ENCODE measurements at places on chromosomes 4 and X.

GRCh38 chrX:40579900-40580536 is 752 bp upstream of the ATP6AP2 start:
- no peak for DNase-seq

- no peak for DNase-seq
These were observed 42.8 kb upstream of the CCSER1 start for GRCh38 chr4:90084277-90084966.

GRCh38 chr4:143939528-143939927 is 34.2 kb upstream of the GYPE start:
- DNase-seq, result no peak

DNA sequence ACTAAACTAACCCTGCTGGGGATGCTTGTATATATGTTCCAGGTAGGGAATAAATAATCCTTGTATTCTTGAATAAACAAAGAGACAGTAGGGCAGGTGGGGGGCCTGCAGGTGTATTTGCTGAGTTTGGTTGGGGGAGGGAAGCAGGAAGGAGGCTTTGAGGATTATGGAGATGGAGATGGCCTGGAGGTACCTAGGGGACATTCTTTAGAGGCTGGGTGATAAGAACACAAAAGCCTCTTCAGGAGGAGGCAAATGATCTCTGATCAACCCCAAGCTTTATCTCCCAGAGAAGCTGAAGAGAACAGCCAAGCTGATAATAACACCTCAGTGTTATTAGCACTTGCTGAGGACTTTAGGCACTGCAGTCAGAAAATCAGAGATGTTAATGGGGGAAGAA is 187.7 kb downstream of the MGST2 start:
- DNase-seq, result no peak

GRCh38 chrX:103817502-103817901 is 14.6 kb downstream of the RAB9B start:
- no peak for DNase-seq

- DNase-seq, result no peak
These were observed 3.2 kb upstream of the RIPPLY1 start for GRCh38 chrX:106906361-106906760.

DNA sequence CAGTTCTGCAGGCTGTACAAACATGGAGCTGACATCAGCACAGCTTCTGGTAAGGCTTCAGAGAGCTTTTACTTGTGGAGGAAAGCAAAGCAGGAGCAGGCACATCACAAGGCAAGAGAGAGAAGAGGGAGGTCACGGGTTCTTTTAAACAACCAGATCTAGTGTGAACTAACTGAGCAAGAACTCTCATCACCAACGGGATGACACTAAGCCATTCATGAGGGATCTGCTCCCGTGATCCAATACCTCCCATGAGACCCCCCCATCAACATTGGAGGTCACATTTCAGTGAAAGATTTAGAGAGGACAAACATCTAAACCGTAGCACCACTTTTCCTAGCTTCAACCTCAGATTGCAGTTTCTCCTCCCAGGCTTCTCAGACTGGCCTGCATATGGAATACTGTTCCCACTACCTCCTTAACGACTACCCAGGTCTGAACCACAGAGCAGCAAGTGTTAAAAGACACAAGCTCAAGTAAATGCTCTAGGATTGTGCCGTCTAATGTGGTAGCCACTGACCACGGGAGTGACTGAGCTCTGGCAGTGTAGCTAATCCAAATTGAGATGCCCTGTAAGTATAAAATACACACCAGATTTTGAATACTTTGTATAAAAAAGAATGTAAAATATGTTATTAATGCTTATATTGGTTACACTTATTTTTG is 192.7 kb downstream of the PTTG2 start:
- DNase-seq, result no peak

GRCh38 chrX:10008483-10009056 is 41.4 kb downstream of the CLDN34 start:
- DNase-seq, result no peak

DNA sequence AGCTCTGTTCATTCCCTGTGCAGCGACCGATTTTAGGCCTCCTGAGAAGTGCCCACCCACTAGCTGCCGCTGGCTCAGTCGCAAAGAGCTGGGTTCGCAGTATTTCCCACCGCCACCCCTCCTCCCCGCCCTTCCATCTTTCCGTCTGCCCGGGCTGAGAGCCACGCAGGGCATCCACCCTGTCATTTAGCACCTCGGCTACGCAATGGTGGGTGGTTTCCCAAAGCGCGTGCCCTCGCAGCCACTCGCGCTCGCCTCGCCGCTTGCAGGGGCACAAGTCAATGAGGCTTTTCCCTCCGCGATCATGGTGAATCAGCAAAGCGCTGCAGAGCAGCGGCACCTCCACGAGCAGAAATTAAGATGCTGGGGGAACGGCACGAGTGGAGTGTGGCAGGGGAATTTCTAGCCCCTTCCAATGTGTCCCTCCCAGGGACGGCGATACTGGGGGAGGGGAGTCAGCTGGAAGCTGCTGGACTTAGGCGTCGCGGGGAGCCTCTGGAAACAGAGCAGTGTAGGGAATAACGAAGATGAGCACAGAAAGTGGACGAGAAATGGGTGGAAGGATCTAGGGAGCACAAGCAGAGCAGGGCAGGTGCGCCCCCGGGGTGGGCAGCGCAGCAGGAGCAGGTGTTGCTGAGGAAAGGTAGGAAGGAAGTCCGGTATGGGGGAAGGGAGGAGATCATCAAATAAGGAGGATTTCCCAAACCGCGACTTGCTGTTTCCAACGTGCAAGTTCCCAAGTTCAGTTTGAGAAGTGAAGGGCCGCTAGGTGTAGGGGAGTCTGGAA is 2.4 kb upstream of the PTCHD1 start:
- peak; percentile 7 for DNase-seq

- no peak for DNase-seq
These were observed 241.1 kb downstream of the MAPK10 start for GRCh38 chr4:86118711-86119110.

DNA sequence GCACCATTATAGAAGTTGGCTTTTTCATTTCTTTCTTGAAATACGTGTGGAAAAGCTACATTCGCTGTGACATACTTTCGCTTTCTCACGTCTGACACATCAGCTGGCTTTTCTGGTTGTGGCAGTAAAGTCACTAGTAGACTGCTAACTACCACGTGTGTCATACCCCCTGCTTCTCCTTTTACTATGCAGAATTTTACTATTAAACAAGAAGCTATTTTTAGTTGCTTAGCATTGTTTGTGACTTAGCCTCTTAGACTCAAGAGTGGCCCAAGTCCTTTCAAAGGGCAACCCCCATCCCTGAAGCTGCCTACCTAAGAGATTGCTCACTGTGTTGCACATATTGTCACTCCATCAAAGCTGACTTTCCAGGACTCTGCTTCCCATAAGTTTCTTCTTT is 2.1 kb upstream of the IL2 start:
- DNase-seq, result no peak

DNA sequence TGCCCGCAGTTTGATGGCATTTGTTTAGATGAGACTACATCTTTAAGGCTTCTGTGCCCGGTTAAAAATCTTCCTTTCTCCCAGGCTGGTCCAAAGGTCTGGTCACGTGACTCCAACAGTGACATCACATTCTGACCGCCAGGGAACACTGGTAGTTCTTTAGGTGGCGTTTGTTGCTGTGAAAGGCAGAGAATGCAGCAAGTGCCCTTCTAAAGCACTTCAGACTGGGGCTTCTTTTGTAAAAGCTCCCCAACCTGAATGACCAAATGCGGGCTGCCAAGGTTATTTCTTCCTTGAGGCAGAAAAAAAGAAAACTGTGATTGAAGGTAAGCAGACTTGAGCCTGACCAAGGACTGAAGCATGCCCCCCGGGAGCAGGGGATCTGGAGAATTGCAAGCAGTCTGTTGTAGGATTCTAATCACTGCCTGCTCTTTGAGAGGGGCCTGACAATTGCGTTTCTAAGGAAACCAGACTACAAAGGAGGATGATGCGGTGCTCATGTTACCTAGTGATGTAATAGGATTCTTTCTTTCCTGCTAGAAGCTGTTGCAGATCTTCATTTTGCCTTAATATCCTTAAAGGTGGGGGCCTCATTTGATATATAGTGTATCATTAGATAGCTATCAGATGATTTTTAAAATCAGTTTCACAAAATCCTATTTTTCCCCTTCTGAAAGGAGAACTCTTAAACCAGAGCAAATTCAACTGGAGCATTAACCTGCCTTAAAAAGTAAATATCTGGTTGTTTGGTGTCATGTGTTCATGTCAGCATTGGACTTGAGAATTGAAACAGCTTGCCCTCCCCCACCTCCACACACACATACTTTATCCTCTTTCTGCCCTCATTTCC is 133.1 kb downstream of the AKAP4 start:
- peak; percentile 46 for DNase-seq

GRCh38 chr4:15434676-15435075 is 6.8 kb downstream of the C1QTNF7 start:
- DNase-seq, result no peak

GRCh38 chr4:183101956-183102480 is 3.0 kb downstream of the WWC2 start:
- DNase-seq, result no peak

DNA sequence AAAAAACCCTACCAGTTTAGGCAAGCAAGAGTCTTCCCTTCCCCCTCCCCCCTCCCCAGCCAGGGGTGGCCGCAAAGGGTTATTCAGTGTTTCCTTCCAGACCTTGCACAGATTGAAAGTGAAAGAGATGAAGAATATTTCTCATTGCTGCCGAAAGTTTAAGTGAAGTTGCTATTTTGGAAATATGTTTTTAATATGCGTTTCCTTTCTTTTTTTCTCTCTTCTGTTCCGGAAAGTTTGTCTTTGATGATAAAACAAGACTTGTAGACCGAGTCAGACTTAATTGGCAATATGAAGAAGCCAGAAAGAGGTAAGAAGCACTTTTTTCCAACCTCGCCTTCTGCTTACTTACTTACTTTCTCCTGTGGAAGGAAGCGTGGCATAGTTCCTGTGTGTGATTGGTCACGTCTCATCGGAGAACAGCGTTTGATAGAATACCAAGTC is 58.5 kb upstream of the CLCN4 start:
- no peak for DNase-seq

GRCh38 chr4:165222651-165222994 is 15.3 kb downstream of the KLHL2 start:
- no peak for DNase-seq

- DNase-seq, result no peak
These were observed 35.9 kb downstream of the GRID2 start for GRCh38 chr4:92339676-92340075.

DNA sequence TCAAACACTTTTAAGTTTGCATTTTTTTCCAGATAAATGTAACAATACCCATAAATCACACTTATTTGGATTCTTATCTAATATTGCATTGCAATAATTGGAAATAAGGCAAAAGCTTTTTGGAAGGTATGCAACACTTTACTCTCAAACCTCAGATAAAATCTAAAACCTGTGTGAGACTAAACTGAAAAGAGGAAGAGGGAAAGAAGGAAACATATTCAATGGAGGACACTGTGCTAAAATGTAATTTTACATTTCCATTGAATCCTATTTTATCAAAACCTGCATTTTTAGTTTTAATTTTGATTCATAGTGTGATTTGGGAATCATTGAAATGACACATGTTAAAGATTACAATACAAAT is 99.4 kb downstream of the HPGD start:
- no peak for DNase-seq

- DNase-seq, result no peak
These were observed 76.1 kb downstream of the SORBS2 start for GRCh38 chr4:185735866-185736400.

DNA sequence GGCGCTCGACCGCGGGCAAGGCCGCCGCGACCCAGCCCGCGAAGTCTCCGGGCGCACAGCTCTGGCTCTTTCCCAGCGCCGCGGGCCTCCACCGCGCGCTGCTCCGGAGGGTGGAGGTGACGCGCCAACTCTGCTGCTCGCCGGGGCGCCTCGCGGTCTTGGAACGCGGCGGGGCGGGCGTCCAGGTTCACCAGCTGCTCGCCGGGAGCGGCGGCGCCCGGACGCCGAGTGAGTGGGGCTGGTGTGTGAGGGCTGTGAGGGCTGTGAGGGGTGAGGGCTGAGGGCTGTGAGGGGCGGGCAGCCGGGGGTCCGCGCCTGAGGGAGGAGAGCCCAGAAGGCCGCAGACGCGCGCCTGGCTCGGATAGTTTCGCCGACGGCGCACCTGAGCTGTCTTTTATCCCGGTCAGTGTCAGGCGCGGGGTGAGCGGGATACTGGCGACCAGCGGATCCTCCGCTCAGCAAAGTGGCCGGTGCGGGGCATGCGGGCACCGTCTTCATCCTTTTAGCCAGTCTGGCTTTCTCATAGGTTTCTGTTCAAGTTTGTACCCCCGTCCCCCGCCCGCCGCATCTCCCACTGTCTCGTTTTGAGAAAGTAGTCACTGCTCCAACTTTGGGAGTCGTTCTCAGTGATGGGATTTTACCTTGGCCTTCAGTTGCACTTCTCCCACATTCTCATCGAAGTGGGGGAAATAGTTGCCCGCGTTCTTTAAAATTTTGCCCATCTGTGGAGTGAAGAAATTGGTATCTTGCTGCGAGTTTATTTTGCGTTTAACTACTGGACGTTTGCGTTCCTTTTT is 586 bp downstream of the HERC5 start:
- DNase-seq, result peak; percentile 40

DNA sequence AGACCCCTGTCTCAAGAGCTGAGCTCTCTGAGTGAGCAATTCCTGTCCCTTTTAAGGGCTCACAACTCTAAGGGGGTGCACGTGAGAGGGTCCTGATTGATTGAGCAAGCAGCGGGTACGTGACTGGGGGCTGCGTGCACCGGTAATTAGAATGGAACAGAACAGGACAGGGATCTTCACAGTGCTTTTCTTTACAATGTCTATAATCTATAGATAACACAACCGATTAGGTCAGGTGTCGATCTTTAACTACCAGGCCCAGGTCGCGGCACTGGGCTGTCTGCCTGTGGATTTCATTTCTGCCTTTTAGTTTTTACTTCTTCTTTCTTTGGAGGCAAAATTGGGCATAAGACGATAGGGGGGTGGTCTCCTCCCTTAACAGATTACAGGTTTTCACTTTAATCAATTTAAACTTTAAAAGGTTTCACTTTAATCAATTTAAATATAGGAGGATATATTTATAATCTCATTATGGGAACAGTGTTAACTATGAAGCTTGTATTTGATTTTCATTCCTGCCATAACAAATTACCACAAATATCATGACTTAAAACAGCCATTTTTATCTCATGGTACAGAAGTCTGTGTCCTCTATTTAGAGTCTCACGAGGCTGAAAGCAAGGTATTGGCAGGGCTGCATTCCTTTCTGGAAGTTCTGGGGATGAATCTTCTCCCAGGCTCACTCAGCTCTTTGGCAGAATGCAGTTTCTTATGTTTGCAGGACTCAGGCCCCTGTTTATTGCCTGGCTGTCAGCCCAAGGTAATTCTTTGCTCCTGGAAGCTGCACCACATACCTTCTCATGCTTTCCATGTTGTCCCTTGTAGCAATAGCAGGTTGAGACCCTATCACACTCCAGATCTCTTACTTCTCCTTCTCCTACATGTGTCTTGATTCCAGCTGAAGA is 5.2 kb downstream of the SPATA4 start:
- DNase-seq, result no peak
